Activated T-cell treated with anti-CD3 and anti-CD28 coated beads for 24 hours (primary cell): ENCODE measurements at places on chromosomes 5 and 9.

DNA sequence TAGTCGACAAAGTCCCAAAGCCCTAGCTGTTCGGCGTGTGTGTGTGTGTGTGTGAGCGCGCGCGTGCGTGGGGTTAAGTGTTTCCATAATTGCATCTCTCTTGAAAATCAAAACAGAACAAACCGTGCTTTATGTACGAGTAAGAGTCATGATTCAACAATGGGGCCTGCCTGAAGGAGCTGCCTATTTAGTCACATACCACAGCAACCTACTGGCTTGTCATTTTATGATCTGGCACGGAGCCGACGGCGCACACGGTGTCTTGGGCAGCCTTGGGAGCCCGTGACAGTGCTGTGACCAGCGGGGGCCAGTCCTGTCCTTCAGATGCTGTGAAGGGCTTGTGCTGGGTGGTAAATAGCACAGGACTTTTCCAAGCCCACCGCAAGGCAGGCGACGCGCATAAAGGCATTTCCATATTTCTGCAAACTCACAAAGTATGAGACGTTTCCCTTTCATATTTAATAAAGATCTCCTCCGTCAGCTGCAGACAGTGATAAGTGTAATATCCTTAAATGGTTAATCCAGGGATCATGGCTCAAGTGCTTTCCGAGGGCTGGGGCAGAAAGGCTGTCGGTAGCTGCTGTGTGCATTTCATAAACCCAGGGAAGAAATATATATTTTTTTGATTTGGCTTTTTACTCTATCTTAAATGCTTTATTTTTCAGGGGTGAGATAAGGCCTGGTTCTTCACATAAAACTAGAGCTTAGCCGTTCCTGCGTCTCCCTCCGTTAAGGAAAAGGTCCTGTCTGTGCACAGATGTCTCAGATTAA is 270.2 kb upstream of the IRX1 start:
- no peak for DNase-seq

GRCh38 chr5:51381761-51382474 is 1.3 kb upstream of the ISL1 start:
- no peak for DNase-seq

- no peak for DNase-seq
These were observed 59.4 kb upstream of the OR2K2 start for GRCh38 chr9:111389406-111389805.

DNA sequence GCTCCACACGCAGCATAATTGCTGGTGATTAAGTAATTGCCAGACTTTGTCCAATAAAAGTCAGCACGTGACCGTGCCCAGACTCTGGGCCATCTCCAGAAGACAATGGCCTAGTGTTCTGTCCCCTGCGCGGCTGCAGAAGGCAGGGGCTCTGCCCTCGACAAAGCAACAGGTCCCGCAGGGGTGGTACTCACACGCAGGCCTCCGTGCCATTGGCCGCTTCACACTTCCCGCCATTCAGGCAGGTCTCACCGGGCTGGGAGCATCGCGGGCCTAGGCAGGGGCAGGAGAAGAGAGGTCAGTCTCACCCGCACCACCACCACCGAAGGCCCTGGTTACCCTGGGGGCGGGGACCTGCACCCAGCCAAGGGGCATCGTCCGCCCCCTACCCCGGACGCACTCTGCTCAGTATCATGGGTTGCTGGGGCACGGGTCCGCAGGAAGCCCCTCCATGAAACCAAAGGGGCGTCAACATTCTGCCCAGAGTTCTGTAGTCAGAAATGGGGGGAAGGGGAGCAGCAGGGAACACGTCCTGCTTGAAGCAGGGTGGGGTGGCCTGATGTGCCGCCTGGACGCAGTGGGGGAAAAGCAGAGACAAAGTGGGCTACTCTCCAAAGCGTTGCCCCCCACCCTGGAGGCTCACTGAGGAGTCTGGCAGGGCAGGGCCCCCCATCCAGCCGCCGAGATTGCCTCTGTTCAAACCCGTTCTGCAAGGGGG is 1.9 kb downstream of the NOTCH1 start:
- DNase-seq = no peak

- no peak for DNase-seq
These were observed 40.5 kb upstream of the LIFR start for GRCh38 chr5:38596981-38597380.

GRCh38 chr5:125152461-125153189 is 406.2 kb upstream of the ZNF608 start:
- no peak for DNase-seq

DNA sequence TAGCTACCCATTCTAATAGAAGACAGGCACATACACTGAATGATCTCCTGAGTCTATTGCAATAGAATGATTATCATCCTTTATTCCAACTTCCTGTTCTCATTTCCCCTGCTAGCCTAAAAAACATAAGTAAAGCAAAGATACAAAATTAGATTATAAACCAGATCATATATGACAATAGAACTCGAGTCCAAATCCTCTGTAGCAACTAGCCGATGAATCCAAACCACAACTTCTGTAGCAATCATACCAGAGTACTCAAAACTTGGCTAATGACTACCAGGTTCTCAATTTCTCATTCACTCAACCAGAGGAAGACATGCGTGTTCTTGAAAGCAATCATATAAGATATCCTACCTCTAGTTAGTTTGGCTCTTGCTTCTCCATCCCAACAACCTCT is 622.1 kb downstream of the PSAT1 start:
- no peak for DNase-seq

- no peak for DNase-seq
These were observed 24.5 kb downstream of the CCDC125 start for GRCh38 chr5:69308046-69308553.

GRCh38 chr9:113992994-113993393 is 85.1 kb downstream of the AMBP start:
- DNase-seq = no peak

GRCh38 chr5:90368454-90369246 is 40.9 kb downstream of the CETN3 start:
- DNase-seq = no peak

GRCh38 chr9:7982907-7983306 is 183.3 kb upstream of the DMAC1 start:
- no peak for DNase-seq

DNA sequence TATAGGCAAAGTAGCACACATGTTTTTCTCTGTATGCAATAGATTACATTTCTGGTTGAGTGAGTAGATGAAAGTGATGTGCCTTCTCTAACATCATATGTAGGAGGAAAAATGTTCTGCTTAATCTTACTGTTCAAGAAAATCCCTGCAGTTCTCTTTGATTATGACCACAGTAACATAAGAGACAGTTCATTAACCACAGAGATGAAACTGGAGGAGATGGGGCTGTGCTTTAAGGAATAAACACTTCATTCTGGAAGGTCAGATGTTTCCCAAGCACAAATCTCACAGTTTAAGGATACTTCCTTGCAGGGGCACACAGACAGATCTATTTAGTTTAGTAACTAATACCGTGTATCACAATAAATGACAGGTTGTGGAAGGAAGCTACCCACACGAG is 150.2 kb downstream of the SEMA5A start:
- DNase-seq = no peak

DNA sequence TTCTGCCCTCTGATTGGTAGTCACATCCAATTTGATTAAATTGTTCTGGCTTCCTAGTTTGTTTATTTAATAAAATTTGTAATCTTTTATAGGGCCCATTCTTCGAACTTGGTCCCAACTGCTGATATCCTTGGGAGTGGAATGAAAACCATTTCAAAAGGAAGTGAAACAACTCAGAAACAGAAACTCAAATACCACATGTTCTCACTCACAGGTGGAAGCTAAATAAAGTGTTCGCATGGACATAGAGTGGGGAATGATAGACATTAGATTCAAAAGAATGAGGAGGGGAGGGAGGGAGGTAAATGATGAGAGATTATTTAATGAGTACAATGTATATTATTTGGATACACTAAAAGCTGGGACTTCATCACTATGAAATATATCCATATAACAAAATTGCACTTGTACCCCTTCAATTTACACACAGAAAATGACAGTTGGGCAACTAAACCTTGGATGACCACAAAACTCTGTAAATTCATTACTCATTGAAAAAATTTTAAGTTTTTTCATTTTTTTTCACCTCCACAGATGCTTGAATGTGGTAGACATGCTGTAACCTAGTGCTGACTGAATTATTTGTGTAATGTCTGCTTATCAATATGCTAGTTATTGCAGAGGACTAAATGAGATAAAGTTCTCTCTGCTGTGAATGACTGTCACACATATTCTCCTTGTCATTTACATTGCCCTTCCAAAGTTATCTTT is 16.0 kb downstream of the ATP10B start:
- no peak for DNase-seq

DNA sequence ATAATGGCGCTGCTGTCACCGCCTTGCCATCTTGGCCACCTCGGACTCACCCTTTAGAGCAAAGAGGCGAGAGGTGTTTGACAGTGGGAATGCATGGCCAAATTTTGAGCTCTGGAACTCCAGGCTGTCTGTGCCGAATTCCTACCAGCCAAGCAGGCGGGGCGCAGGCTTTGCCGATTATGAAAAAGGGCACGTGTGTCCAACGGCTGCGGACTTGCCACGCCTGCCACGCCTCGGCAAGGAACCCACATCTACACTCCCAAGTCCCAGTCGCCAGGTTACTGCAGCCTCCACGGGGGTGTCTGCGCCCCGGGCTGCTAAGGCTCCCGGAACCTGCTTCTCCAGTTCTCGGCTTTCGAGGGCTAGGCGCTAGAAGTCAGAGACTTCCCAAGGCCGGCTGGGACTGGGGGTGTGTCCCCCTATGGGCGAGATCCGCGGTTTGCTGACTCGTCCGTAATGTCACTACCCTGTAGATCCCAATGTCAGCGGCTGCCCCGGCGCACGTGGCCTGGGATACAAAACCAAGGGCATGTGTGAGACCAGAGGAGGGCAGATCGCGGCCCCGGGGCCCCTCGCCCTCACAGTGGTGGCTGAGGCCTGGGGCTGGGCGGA is 2.8 kb downstream of the NPR3 start:
- no peak for DNase-seq

DNA sequence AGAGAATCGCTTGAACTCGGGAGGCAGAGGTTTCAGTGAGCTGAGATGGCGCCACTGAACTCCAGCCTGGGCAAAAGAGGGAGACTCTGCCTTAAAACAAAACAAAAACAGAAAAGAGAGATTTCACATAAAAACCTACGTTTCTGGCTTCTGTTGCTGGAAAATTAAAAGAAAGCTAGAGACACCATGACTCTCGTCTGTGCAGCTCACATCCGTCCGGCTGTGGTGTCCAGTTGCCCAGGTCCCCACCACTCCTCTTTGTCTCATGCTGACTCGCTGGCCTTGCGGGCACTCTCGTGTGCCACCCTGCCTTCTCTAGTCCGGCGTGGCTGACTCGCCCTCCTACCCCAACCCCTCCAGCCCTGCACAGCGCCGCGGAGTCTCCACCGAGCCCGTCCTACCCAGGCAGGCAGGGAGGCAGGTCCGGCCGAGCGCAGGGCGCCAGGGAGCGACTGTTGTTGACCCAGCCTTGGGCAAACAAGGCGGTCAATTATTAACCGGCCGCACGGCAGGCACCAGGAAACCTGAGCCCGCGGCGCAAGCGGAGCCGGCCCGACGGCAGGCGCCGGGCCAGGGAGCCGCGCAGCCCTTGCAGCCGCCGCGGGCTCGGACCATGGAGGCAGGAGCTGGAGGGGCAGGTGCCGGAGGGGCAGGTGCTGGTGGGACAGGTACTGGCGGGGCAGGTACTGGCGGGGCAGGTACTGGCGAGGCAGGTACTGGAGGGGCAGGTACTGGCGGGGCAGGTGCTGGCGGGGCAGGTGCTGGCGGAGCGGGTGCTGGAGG is at the start of gene PRRT1B:
PRRT1B (plus strand) TSS at position 521 of the 783 bp plus-strand sequence; CDS start at position 614, 93 bp downstream.
- no peak for DNase-seq

DNA sequence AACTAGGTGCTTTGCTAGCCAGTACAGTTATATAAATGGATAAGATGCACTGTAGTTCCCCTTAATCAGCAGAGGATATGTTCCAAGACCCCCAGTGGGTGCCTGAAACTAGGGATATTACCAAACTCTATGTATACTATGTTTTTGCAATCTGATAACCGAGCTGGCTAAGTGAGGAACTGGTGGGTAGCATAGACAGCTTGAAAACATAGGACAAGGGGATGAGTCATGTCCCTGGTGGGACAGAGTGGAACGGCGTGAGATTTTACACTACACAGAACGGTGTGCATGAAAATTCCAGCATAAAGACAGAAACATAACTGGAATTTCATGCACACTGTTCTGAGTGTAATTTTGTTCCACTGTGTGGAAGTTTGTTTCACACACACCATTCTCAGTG is 86.9 kb downstream of the BASP1 start:
- no peak for DNase-seq
